AG09309 (cell line): ENCODE measurements at places on chromosomes 7 and 10.

GRCh38 chr7:66696774-66697191 is 43.8 kb upstream of the RABGEF1 start:
- no peak for DNase-seq

- DNase-seq = no peak
These were observed 34.4 kb upstream of the RNF32 start for GRCh38 chr7:156606135-156606534.

GRCh38 chr10:110893559-110894179 is 21.9 kb downstream of the PDCD4 start:
- no peak for DNase-seq

GRCh38 chr10:89183571-89183970 is 23.5 kb downstream of the CH25H start:
- DNase-seq = no peak

DNA sequence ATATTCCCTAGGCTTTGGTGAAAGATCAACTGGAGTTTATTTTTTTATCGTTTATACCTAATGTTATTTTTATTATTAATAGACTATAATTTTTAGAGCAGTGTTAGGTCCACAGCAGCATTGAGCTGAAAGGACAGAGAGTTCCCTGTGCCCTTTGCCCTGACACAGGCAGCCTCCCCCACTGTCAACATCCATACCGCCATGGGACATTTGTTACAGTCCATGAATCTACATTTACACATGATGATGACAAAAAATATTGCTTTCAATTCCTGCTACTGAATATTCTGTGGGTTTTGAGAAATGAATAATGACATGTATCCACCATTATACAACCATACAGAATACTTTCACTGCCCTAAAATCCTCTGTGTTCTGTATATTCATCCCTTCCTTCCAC is 1297.5 kb upstream of the SORCS1 start:
- no peak for DNase-seq

DNA sequence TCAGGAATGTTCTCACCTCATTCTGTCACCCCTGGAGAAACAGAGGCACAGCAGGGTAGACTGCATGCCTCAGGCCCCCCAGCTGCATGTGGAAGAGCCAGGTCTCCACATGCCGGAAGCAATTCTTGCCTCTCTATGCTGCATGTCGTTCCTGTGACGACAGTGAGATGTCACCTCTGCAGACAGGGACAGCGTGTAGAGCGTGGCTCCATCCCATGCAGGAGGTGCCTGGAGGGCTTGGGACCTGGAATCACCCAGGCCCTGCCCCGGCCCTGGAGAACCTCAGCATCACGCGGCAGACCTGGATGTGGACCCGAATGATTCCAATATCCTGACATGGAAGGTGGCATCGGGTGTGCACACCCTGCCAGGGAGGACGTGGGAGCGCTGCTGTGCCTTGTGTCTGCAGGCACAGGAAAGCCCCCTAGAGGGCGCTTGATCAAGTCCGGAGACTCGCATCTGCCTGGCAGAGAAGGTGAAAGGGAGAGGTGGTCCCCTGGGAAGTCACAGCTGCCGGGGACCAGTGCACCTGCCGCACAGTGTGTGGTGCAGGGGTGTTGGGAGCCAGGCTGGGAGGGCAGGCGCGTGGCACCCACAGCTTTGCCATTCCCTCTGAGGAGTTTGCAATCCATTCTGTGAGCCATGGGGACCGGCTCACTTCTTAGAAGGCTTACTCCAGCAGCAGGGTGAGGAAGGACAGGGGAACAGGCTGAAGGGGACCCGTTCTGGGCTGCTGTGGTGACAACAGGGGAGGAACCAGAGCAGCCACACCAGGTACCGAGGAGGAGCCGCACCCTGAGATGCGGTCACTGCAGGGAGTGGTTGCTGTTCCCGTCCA is 45.3 kb upstream of the EN2 start:
- DNase-seq = no peak

- DNase-seq = no peak
These were observed 4.3 kb upstream of the AKR1C3 start for GRCh38 chr10:5089865-5090264.

DNA sequence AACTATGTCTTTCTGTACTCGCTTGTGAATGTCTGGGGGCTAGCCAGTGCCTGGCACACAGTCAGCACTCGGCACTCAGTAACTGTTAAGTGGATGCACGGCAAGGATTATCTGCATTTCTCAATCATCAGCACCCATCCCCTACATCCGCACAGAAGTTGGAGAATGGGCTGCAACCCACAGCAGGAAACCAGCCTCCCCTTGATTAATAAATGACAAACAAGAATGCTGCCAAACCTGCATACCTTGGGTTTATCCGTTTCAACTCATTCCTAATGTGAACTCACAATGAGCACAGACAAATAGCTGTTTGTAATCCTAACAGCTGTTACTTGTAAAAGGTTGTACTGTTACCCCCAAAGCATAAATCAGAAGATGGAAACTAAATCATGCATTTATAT is 28.9 kb downstream of the PPP1R3C start:
- no peak for DNase-seq

GRCh38 chr10:131021246-131021895 is 290.1 kb downstream of the TCERG1L start:
- no peak for DNase-seq

GRCh38 chr10:2950546-2950945 is 116.8 kb upstream of the PFKP start:
- DNase-seq = no peak

- DNase-seq = peak; percentile 67
These were observed 65.6 kb downstream of the NOD1 start for GRCh38 chr7:30412782-30413504.

- no peak for DNase-seq
These were observed 1.7 kb downstream of the ESYT2 start for GRCh38 chr7:158827411-158828132.

- no peak for DNase-seq
These were observed 165.2 kb upstream of the TMEM72 start for GRCh38 chr10:44745920-44746319.

DNA sequence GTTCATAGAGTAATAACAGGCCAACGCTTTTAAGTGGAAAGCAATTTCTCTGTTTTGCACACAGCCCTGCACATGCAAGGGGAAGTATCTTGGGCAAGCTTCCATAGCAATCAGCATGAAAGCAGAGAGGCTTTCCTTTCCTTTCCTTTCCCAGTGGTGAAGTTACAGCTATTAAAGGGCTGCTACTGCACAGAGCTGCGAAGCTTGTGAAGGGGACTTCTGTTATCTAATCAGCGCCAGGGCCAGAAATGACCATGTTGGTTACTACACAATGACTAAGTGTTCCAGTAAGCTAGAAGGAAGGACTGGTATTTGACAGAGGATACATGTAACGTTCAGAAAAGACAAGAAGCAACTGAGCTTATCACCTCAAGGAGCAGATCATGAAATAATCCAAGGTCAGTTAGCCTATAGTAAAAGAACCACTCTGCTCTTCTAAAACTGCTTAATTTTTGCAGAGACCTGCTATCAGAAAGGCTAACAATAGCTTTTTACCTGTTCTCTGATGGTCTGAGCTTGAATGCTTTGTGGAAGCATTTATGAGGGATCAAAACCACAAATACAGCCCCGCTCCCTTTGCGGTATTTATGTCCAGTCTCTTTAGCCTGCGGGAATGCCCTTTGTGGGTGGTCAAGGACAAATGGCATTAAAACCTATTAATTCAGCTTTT is 45.9 kb downstream of the SGMS1 start:
- no peak for DNase-seq

DNA sequence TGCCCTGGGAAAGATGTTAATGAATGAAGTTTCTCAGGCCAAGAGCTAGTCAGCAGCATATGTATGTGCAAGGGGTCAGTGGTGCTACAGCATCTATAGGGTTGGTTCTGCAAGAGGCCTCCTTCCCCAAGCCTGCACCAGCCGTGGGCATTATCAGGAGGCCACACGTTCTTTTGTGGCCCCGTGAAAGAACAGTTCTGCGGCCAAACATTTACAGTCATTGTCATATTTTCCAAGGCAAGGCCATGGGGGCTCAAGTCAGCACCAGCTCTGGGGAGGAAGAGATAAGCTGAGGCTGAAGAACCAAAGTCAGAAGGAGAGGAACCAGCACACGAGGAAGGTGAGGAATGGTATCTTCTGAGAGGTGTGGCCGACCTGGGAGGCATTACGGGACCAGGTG is 54.4 kb upstream of the TMEM72 start:
- DNase-seq = no peak

DNA sequence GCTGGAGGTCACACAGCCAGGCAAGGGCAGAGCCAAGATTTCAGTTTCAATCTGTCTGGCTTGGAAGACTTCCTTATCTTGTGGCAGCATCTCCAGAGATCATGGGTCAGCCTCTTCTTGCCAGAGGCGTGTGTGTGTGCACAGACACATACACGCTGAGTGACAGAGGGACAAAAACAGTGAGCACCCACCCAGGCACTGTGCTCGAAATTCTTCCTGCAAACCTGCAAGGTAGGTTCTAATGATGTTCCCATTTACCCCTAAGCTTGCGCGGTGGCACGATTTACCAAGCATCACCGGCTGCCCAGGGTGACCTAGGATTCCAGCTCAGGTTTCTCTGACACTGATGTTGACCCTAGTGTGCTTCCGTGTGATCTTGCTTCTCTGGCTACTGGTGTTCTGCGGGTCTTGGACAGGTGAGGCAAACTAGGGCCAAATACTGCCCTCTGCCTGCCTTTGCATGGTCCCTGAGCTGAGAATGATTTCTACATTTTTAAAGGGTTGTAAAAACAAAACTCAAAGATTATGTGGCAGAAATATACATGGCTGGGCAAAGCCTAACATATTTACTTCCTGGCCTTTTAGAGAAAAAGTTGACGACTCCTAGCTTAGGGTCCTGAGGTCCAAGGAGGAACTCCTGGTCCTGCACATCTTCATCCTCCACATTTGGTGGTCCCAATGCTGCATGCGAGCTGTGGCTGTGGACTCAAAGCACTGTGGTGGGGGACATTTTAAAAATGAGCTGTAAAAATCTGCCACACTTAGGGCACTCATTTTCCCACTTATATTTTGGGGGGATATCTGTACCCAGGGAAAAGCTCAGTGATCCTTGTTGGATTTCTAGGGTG is 268.5 kb downstream of the RPS24 start:
- no peak for DNase-seq

DNA sequence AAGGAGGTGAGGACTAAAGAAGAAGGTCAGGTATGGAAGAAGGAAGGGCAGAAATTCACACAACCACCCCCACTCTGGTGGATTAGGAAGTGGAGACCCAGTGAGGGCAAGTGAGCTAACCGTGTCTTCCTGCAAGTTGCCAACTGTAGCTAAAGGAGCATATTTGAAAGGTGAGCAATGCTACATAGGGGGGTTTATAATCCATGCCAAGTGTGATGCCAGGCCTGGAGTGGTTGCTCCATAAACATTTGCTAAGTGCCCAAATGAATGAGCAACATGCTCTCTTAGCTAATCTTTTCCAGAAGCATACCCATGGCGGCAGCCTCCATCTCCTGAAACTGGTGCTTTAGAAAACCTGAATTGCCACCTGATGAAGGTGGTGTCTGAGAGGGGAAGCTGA is 121.6 kb downstream of the LRRC18 start:
- DNase-seq = no peak

DNA sequence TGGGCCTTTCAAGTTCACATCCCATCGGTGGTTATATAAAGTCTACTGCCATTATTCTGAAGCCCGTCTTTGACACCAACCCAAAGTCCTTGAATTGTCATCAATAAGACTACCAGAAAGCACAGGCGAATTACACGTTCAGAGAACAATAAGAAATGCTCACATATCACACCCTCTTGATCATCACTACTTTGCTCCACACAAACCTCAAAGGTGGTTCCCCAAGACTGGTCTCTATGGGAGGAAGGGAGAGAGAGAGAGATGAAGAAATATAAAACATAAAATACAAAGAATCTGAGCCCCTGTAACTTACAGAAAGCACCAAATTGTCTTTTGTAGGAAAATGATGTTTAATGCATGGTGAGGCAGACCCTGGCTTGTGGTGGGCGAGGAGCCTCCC is 4.4 kb downstream of the HIPK2 start:
- no peak for DNase-seq

GRCh38 chr10:126928274-126928673 is 23.0 kb downstream of the DOCK1 start:
- no peak for DNase-seq

DNA sequence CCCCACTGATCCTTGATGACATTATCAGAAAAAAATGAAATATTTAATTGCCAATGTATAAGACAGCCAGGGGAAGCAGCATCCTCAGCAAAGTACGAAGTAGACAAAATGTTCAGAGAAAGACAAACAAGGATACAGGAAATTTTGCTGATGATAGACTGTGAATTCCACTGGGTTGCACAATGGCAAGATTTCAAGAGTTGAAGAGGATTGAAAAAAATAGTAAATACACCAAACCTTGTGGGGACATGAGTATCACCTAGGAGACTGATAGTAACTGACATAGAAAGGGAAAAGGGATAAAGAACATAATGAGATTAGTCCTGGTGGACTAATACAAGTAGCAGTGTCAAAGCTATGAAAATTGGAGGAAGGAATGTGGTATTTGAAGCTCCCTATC is 16.5 kb downstream of the CNOT4 start:
- no peak for DNase-seq

GRCh38 chr7:132575419-132575981 is 770 bp downstream of the PLXNA4 start:
- DNase-seq = peak; percentile 27

DNA sequence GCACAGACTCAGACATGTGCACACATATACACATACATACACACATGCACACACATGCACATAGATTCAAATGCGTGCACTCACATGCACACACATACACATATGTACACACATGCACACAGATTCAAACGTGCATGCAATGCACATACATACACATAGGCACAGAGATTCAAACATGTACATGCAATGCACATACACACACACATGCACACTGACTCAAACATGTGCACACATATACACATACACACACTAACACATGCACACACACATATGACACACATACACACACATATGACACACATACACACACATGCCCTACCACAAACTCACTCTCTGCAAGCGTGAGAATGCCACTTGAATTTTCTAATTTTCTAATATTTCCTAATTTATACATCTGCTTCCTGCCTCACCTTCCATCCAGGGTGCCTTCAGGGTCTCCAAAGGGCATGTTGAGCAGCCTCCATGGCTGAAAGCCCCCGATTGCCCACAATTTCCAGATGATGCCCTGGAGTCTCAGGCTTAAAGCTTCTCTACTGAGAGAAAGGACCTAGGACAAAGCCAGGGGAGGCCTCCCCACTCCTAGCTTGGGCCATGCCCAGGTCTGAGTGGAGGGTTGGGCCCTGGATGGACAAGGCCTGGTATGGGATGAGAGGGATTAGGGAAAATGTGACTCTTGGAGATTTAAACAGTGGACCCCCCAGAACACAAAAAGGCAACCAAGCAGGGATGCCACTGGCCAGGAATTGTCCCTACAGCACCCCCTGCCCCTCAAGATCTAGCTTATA is 487.1 kb downstream of the TCERG1L start:
- DNase-seq = no peak

- DNase-seq = peak; percentile 32
These were observed 5.7 kb upstream of the WDR86 start for GRCh38 chr7:151415375-151416105.

- DNase-seq = no peak
These were observed 46.4 kb upstream of the RSBN1L start for GRCh38 chr7:77649716-77650349.

GRCh38 chr10:93413252-93413689 is 68.9 kb downstream of the MYOF start:
- DNase-seq = no peak

- no peak for DNase-seq
These were observed 52.1 kb downstream of the INSIG1 start for GRCh38 chr7:155349601-155350331.
